ENCODE measurements at places on chromosomes 5 and 9.

GRCh38 chr5:119966028-119966427 lies 336.7 kb downstream of the FAM170A start:
- no peak for DNase-seq

GRCh38 chr9:90900130-90900529 lies 98.5 kb downstream of the SYK start:
- no peak for DNase-seq

GRCh38 chr9:22035591-22036011 lies 26.5 kb upstream of the CDKN2B start:
- no peak for DNase-seq

DNA sequence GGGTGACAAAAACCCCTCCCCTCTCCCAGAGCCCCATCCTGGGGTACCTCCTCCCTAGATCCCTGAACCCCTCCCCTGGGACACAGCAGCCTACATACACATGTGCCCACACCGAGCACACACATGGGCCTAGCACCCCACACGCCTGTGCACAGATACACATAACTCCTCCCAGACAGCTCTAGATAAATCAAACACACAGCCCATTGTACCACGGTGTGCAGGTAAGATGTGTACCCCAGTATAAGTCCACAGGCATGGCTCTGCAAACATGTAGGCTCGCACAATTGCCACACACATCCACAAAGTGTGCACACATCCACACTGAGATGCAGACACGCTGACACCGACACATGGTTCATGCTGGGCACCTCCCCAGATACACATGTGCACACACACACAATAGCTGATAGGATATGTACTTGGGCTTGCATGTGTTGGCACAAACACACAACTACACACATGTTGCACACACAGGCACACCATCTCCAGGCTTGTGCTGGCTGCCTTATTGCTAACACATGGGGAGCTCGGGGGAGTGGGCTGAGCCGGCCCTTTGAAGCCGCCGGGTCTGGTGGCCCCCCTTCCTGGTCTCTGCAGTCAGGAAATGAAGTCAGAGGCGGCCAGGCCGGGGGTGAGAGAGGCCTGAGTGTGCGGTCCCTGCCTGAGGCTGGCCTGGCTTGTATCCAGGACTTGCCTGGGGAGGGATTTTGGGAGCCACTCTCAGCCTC lies 30.2 kb downstream of the GOLGA2 start:
- DNase-seq: no peak

DNA sequence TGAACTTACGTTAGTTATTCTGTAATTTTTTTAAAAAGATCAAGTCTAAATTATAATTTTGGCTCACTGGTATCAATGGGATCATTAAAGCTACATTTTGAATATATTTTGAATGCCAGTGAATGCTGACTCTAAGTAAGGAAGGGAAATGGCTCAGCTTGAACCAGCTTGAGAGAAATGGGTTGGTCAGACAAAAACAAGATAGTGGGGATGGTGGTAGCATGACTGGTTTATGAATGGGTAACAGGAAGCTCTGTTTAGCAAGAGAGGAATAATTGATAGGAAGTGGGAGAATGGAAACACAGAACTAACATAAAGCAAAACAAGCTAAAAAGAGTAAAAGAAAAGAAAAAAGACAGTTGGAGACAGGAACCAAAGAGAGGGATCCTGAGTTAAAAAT lies 220.2 kb downstream of the ADAMTS6 start:
- DNase-seq: no peak

DNA sequence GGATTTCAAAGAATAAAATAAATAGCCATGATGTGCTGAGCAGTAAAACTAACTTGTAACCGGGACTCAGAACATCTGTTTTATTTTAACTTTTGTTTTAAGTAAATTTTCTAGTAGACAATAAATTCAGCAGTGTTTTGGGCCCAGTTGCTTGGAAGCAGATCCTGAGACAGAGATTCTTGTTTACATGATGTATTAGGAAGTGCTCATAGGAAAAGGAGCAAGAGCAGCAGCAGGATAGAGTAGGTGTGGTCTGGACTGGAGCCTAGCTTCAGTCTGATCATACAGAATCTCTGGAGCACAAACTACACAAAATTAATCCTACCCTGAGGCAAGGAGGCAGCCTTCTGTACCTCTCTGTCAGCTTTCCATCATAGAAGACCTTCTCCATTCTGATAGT lies 139.2 kb upstream of the CCNH start:
- DNase-seq: no peak

- no peak for DNase-seq
Measured at GRCh38 chr5:65163698-65164097, 318.0 kb downstream of the ADAMTS6 start.

- DNase-seq: no peak
Measured at GRCh38 chr5:89024045-89024444, 141.1 kb upstream of the MEF2C start.

DNA sequence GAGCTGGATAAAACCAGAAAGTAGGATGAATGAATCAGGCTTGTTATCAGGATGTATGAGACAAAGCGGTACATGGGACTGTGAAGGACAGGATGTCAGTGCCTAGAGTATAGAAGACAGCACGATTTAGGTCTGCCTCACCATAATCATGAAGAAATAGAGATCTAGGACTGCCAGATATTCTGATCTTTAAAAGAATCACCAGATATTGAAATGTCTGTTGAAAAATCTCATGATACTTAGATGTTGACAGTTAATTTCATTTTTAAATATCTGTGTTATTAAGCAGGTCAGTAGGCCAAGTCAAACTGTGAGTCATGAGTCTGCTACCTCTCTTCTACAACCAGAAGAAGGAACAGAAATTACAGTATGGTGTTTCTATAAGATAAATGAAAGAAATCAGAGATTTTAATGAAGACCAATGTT lies 65.0 kb downstream of the ST8SIA4 start:
- DNase-seq: no peak

DNA sequence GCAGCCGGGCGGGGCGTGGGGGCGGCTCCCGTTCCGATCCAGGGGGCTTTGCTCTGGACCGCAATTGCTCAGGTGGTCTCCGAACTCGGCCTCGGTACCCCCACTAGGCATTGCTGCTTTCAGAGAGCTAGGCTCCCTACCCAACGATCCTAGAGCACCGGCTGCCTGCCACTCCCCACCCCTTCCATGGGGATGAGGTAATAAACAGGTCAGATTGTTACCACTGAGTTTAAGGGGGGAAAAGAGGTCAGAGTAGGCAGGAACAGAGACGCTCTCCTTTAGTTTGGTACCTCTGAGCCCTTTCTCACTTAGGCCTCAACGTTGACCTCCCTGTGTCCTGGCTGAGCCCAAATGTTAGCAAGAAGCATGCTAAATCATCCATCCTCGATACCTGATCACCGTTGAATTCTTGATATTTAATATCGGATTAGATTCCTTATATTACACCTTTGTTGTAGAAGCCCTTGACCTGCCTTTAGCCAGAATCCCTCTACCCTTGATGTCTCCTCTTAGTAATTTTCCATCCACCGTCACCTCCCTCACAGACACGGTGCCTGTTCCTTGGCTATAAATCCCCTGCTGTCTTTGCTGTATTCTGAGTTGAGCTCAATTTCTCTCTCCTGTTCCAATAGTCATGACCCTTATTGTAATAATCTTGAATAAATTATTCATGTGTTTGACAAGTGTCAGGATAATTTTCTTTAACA lies 588 bp upstream of the PLPP1 start:
- DNase-seq: peak; percentile 50

DNA sequence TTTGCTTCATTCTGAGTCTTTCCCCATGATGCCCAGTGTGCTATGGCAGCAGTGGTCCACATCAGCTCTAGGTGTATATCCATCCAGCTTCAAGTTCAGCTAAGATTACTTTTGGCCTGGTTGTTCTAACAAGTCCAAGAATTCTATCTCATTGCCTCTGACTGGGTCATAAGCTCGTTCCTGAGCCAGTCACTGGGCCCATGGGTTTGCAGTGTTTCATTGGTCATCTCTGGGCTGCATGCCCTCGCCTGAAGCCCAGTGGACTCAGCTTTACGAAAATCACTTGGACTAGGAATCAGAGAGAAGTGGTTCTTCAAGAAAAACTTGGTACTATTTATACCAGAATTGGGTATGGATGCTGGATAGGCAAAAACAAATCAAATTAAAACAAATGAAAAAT lies 16.1 kb upstream of the ARHGAP26 start:
- no peak for DNase-seq

GRCh38 chr5:173706700-173707099 lies 90.2 kb upstream of the BOD1 start:
- DNase-seq: no peak

DNA sequence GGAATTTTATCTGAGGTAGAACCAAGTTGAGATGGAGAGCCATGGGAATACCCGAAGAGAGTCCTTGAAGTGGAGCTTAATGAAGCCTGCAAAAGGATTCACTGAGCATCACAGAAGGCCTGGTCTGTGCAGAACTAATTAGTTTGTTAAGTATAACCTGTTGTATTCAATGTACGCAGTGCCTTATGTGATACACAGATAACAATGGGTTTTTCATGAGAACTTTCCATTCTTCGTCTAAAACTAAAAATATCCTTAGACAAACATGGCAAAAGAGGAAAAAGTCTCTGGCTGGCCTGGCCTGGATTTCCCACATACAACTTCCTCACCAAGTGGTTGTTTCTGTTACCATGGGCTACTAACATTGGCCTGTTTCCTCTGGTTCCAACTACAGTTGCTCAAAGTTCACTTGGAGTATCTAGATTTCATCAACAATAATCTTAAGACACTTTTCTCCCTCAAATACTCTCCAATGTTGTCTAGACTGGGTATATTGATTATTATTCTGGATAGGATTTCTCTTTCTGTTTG lies 237.6 kb upstream of the ZNF462 start:
- DNase-seq: no peak

DNA sequence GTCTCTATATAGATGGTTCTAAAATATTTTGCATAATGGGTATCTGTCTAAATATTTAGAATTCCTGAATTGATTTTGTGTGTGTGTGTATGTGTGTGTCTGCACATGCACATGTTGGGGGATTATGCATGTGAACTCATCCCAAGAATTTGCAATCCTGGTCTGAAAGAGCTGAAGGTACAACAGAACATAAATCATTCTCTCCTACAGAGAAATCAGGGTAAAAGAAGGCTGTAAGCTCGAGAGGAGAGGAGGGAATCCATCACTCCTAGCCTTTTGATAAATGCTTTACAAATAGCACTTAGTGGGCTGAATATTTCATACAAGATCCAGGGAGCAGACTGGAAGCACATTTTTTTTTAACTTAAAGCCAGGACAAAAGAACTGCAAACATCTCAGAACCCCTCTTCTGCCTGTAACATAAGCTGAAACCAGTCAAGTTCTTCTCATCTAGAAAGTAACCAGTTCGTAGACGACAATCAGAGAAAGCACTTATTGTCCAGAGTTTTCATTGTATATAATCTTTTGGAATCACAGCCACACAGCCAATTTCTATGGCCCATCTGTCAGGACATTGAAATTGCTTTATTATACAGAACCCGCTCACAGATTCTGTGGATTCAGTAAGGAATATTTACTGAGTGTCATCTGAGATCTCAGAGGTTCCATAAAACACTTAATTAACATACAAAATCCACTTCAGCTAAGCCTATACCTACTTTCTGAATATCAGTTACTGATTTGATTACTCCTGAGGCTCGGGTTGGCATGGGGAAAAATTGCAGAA lies 541.4 kb upstream of the ZNF462 start:
- no peak for DNase-seq

GRCh38 chr5:95382801-95383200 lies 8.4 kb upstream of the FAM81B start:
- no peak for DNase-seq

DNA sequence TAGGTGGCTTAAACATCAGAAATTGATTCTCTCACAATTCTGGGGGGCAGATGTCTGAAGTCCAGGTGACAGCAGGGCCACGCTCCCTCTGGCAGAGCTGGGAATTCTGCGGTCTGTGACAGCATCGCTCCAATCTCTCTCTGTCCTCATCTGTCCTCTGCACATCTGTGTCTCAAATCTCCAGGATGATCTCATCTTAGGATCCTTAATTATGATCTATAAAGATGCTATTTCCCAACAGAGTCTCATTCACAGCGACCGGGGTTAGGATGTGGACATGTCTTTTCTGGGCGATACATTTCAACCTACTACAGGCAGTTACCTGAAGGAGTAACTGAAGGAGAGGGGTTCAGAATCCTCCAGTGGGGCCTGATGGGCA lies 31.4 kb downstream of the ANKRD33B start:
- DNase-seq: no peak

GRCh38 chr9:17987189-17987588 lies 408.3 kb downstream of the SH3GL2 start:
- DNase-seq: no peak

- peak; percentile 12 for DNase-seq
Measured at GRCh38 chr5:15995341-15996052, 184.1 kb downstream of the MARCHF11 start.

DNA sequence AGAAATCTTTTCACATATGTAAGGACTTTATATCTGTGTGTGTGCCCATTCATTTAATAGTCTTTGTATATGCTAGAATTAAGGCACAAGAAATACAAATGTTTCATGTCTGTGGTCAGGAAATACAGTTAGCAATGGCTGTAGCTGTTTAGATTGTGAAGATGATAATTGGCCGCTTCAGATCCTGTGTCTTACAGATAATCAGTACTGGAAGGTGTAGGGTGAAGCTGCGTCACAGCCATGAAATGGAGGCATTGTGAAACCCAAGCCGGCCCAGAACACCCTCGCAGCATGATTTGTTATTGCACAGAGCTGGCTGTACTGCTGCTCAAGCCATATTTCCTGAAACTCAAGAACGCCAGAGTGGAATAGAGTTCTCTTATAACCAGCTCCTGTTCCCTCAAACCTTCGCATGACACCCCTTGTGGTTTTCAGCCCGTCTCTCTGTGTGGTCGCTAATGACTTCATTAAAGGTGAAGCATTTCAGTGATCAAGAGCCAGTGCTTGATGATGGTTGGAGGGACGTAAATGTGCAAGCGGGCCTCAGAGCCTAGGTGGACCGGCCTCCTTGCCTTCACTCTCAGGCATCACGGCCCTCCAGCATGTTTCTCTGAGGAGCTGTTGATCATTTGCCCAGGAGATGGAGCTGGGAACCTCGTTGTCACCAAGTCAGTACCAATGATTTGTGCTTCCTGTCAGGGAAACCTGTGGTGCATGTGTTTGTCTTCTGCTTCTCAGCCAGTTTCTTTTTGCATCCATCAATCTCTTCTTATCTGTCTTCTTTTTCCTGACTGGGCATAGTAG lies 80.1 kb downstream of the F2RL2 start:
- no peak for DNase-seq

DNA sequence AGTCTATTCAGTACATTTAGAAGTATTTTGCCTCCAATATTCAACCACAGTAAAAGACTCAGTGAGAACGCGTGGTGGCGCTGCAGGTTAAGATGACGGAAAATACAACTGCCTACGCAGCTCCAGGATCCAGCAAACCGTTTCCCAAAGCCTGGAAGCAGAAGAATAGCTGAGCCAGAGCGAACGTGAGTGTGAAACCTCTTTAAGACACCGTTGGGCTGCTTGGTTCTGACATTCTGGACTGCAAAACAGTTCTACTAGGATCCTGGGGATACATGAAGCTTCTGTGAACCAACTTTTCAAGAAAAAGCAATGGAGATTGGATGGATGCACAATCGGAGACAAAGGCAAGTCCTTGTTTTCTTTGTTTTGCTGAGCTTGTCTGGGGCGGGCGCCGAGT lies at the start of gene PCDHB16:
Gene PCDHB16, plus strand, starts transcription at position 140 of the 400 bp plus-strand sequence. Its CDS starts 173 bp downstream, at position 313.
- DNase-seq: peak; percentile 52
